ENCODE measurements at places on chromosomes 6 and 20. TPM values are rescaled to one million over a fixed set of nuclear protein-coding genes. Genes with fewer than 3 reads are reported as not detected.

The GSTA2 gene
- total RNA-seq, result not detected

The RNF5 gene
- total RNA-seq, result 23.0 TPM

DNA sequence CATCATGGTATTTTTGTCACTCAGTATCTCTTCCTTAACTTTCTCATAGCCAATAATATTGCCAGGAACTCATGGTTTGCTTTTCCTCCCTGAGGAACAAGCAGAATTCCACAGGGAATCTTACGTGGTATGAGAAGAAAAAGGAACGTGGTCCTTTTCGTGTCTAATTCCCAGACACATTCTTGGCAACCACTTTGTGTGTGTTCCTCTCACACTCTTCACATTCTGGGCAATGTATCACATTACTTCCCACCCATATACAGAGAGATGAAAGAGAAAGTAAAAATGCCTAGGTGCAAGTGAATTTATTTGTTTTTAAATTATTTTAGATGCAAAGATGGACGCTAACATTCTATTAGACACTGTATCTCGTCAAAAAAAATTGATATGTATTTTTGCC, 102.7 kb downstream of the PTPRK start:
- DNase-seq, result no peak

- no peak for DNase-seq
Observed at GRCh38 chr20:62168061-62168460, 14.8 kb upstream of the MTG2 start.

The VGLL2 gene
- total RNA-seq, result not detected

The UBE3D gene
- total RNA-seq, result 20.7 TPM
